ENCODE measurements at places on chromosomes 11 and 22.
A peak's percentile ranks its signal among the peaks of the same experiment; 100 is the strongest.

GRCh38 chr11:66287889-66288670 lies 863 bp downstream of the YIF1A start:
- no peak for DNase-seq

DNA sequence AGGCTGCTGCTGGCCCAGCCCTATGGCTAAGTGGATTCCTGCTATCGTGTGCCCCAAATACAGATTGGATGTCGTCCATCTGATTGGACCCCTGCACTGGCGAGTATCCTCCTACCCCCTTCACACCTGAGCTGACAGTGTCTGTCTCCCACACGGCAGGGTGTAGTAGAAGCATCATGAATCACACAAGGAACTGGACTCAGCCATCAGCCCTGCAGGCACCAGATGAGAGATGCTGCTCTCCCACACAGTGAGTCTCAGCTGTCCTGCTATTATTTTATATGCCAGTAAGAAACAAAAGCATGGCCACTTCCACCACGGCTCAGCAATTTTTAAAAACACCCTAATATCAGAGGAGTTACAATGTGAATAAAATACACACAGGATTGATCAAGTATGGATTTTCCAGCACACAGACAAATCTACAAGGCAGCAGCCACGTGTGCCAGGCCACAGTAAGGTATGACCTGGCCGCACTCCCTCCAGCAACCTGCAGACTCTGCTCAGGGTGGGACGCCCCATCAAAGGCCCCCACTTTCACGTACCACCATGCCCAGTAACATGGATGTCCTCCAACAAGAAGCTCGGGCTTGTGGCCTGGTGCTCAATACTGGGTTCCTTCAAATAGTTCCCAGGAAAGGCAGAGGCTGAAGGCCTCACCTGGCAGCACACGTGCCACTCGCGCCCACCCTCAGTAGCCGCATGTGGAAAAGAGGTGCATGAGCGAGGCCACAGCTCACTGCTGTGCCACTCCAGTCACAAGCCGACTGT lies 16.4 kb upstream of the SLC25A1 start:
- peak; percentile 1 for DNase-seq

DNA sequence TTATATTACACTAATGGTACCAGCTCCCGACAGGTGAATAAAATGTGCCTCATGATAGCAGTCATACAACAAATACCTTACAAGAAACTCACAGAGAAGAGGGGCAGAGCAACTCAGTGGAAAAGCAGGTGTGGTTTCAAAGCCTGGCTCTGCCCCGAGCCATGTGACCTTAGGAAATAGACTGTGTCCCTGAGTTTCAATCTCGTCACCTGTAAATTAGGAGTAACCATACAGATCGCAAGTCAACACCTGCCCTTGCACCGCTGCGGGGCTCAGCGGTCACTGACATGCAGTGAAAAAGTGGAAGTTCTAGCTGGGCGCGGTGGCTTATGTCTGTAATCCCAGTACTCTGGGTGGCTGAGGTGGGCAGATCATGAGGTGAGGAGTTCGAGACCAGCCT lies 11.9 kb upstream of the MRTFA start:
- no peak for DNase-seq

DNA sequence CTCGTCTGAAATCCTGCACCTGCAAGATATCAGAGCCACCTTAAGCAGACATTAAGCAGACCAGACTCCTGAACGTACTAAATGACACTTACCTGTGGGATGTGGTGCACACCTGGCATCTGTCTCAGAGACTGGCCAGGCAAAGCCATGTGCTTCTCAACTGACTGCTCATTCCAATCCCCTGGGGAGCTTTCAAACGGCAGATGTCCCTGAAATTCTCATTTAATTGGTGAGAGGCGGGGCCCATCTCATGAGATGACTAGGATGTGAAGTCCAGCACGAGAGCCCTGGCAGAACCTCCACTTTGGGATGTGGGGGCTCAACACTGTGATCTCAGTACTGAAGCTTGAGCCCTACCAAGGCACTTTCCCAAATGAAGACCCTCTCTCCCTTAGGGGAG lies 84.9 kb upstream of the HMGXB4 start:
- DNase-seq = no peak

DNA sequence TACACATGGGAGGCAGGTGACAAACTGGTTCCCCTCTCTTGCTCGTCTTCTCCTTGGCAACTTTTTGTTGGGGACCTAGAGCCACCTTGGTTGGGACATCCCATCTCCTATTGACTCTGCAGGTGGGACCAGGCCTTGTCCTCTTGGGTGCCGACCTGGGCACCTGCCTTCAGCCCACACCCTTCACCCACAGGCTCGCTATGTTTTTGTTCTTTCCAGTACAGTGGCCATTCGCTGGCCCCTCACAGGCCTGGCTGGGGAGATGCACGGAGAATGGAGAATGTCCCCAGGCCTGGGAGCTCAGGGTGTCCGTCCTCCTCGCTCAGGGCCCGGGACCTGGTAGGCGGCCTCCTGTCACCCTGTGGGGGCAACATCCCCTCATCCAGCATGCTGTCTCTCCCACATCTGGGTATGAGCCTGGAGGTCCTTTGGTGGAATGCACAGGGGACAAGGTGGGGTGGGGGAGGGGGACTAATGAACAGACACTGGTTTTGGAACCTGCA lies 14.9 kb upstream of the OMP start:
- DNase-seq = no peak

DNA sequence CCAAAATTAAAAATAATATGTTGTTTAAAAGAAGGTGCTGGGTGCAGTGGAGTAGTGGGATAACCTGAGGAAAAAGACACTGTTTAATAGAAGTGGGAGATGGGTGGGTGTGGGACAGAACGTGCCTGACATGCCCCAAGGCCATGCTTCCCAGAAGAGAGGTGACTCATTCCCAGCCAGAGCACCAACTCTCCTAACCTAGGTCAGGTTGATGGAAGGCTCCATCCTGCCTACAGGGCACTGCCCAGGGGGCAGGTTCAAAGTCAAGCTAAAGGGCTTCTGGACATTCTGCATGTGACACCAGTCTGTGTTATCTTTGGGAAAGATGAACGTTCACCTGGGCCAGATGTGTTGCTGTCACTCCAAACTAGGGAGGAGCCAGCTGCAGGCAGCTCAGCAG lies 453.1 kb downstream of the SOX6 start:
- DNase-seq = peak; percentile 51

GRCh38 chr11:96242191-96242847 lies 100.7 kb downstream of the MAML2 start:
- DNase-seq = no peak

DNA sequence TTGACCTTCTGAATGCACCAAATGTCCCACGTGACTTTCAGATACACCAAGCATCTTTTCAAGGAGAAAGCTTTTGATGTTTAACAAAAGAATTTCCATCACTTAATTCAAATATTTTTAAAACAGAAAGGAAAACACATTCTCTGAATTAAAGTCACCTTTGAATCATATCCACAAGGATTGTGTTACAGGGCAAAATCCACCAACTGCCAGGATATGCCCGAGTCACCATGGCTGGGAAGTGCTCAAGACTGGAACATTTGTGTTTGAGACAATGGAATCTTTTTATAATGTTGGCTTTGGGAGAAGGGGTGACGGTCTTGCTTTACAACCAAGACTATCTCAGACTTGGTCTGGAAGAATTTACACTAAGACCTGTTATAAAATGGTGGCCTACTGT lies 40.8 kb downstream of the BID start:
- DNase-seq = no peak

DNA sequence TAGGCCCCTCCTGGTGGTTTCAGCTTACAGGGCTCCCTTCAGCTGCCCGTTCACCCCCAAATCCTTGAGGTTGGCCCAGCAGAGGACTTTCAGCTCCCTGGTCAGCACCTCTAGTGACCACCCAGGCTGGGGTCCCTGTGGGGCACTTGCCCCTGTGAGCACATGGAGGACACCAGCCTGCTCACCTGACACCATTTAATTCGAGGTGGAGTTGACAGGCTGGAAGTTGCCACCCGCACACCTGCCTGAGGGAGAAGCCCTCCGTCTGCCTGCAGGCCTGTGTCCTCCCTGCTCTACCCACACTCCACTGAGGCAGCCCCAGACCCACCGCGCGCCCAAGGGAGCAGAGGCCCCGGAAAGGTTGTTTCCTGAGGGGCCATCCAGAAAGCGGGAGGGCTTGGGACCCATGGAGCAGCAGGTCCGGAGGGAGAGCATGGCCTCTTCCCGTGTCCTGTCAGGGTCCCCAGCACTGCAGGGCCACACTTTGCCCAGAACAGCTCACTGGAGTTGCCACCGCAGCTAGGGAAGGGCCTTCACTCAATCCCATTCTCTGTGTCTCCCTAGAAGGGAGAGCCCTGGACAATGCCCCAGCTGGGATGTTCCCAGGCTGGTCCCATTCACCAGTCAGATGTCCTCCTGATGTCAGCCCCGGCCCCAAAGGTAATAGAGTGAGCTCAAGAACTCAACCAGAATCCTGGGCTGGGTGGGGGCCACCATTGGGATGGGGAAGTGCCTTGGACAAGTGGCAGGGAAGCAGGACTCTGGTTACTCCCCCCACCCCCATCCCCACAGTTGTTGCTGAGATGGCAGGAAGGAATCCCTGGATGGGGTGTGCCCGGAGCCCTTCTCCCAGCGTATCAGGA lies 82.4 kb downstream of the MED15 start:
- no peak for DNase-seq

Measured in bronchial epithelial cell (primary cell).